ENCODE measurements at places on chromosomes 16 and 17. TPM values are rescaled to one million over a fixed set of nuclear protein-coding genes. Genes with fewer than 3 reads are reported as not detected.

The DUXB gene
- total RNA-seq = not detected

The ABCA9 gene
- total RNA-seq = under 0.01 TPM

DNA sequence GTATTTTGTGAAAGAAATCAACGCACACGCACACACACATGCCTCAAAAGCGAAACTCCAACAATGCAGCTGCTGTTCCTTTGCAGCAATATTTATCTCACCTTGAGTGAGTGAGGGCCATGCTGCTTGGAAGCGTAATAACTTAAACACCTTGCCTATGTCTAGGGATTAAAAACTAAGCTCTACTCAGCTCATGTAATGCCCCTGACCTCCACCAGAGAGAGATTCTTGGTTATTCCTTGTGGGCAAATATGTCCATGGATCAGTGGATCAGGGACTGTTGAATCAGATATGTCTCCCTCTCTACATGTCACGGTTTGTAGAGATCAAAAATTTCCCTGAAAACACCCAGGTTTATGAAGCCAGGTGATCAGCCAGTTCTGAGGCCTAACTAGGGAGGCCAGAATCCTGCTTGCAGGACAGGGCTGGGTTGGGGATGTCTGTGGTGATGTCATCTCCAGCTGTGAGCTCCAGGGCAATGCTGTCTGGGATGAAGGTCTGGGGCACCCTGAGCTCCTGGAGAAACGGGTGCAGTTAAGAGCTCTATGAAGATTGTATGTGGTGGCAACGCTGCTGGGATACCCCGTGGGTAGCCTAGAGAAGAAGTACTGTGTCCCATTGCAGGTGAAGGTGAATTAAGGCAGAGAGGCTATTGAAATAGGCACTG lies 149.4 kb downstream of the KCNJ12 start:
- no peak for DNase-seq

DNA sequence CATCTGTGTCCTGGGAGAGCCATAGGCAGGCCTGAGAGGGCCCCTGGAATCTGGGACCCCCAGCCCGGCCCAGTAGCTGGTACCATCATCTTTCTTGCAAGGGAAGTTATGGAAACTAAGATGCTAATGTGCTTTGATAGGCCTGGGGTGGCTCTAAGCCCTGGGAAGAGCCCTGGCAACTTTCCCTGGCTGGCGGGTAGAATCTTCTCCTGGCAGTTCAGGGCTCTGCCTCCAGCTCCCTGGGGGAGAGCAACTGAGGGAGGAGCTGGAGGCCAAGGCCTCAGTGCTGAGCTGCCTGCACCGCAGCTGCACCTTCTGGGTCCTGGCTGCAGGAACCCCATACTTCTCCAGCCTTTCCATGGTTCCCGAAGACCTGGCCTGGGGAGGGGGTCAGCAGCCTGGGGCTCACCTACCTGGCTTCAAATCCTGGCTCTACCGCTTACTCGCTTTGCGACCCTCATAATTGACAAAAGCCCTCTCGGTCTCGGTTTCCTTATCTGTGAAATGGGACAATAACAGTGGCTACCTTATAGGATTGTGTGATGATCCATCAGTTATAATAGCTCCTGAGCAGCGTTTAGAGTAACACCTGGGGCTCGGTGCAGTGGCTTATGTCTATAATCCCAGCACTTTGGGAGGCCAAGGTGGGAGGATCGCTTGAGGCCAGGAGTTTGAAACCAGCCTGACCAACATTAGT lies 333.7 kb downstream of the SEC14L1 start:
- DNase-seq = no peak

DNA sequence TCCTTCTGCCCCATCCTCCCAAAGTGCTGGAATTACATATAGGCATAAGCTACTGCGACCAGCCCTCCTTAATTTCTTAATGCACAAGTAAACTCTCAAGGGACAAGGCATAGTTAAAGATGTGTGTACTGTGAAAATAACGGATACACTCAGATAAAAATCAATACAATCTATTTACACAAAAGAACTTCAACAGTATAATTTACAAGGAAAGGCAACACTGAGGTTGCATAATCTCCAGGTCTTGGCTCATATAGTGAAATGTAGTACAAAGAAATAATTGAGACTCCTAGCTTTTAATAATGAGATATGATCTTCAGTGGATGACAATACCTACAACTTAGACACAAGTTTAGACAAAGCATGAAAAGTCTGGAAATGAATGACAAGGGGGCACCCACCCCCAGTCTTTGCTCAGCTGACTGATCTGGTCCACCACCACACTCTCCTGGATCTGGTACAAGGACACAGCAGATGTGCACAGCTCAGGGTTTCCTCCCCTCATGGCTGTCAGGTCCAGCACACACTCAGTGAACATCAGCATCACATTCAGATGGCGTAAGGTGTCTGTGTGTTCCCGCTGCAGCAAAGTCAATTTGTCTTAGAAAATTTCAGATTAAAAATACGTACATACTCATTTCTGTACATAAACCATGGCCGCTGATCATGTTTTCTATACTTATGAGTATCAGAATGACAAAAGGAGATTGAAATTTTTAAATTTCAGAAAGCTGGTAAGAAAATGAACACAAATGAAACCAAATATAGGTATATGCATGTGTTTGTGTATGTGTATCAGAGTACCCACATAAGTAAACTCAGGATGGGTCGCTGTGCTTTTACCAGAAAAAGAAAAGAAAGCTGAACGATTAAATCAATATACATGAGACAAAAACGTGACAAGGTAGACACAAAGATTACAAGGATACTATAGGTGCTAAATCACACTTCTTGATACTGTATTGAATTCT lies 33.7 kb upstream of the ALDH3A1 start:
- no peak for DNase-seq

- DNase-seq = no peak
These were observed 1554.6 kb downstream of the CDH8 start for GRCh38 chr16:60481591-60481990.

DNA sequence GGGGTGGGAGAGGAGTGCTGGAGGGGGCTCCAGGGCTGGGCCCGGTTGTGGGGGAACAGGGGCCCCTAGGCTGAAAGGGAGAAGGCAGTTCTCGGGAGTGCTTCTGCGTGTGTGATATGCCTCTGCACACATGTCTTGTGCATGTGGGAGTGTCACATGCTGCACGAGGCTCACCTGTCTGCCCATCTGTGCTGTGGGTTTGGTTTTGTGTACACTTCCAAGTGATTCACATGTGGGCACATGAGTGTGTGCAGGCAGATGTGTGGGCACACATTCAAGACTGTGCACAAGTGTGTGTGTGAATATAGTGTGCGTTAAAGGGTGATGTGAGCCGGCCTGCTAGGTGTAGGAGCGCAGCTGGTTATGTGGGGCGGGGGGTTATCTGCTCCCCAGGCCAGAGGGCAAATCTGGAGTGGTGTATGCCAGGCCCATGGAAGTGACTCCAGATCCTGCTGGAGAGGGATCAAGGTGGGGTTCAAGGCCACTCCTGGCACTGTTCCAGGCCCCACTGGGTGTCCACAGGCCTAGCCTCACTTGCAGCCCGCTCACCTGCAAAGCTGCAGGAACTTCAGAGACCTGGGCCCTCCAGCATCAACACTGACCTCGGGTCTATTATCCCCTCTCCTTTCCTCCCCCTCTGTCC lies 3.8 kb upstream of the BAHCC1 start:
- no peak for DNase-seq

- DNase-seq = no peak
These were observed 119.1 kb upstream of the ANKFN1 start for GRCh38 chr17:56034197-56034635.

DNA sequence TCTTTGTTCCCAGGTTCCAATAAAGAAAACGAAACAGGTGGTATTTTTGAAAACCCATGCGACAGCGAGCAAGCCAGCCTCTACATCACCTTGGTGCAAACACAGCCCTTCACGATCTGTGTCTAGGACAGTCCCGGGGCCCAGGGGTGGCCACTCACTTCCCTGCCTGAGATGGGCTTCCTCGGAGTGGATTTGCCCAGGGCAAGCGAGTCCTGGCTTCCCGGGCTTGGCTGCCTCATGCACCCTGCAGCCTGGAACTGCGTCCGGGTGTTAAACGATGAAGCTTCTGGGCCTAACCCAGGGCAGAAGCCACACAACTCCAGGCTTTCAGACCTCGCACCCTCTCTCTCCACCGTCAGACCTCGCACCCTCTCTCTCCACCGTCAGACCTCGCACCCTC lies 66.0 kb downstream of the RPH3AL start:
- no peak for DNase-seq

- no peak for DNase-seq
These were observed 73.3 kb upstream of the LHX1 start for GRCh38 chr17:36863676-36864612.

GRCh38 chr16:3854750-3855541 lies 25.6 kb downstream of the CREBBP start:
- no peak for DNase-seq

GRCh38 chr16:1337486-1337885 lies 4.0 kb downstream of the BAIAP3 start:
- DNase-seq = no peak

Data from hematopoietic multipotent progenitor cell (in vitro differentiated cells).